Stimulated activated CD4-positive, alpha-beta T cell treated with anti-CD3 and anti-CD28 coated beads, Interleukin-2, amount 100 ng/mL, for 24 hours (primary cell): ENCODE measurements at places on chromosomes 4 and X.
A peak's percentile ranks its signal among the peaks of the same experiment; 100 is the strongest.

GRCh38 chr4:38857354-38858096 lies 908 bp upstream of the TLR6 start:
- DNase-seq = peak; percentile 49

- DNase-seq = no peak
Measured at GRCh38 chrX:9980927-9981326, 13.8 kb downstream of the CLDN34 start.

- DNase-seq = no peak
Measured at GRCh38 chrX:96372313-96373046, 312.2 kb upstream of the DIAPH2 start.

- DNase-seq = no peak
Measured at GRCh38 chr4:146255463-146255862, 41.1 kb downstream of the REELD1 start.

- DNase-seq = no peak
Measured at GRCh38 chr4:101125045-101125942, 222.0 kb downstream of the PPP3CA start.

- no peak for DNase-seq
Measured at GRCh38 chrX:47605024-47605423, 14.6 kb downstream of the SYN1 start.

- no peak for DNase-seq
Measured at GRCh38 chr4:148986951-148987350, 544.7 kb upstream of the NR3C2 start.

DNA sequence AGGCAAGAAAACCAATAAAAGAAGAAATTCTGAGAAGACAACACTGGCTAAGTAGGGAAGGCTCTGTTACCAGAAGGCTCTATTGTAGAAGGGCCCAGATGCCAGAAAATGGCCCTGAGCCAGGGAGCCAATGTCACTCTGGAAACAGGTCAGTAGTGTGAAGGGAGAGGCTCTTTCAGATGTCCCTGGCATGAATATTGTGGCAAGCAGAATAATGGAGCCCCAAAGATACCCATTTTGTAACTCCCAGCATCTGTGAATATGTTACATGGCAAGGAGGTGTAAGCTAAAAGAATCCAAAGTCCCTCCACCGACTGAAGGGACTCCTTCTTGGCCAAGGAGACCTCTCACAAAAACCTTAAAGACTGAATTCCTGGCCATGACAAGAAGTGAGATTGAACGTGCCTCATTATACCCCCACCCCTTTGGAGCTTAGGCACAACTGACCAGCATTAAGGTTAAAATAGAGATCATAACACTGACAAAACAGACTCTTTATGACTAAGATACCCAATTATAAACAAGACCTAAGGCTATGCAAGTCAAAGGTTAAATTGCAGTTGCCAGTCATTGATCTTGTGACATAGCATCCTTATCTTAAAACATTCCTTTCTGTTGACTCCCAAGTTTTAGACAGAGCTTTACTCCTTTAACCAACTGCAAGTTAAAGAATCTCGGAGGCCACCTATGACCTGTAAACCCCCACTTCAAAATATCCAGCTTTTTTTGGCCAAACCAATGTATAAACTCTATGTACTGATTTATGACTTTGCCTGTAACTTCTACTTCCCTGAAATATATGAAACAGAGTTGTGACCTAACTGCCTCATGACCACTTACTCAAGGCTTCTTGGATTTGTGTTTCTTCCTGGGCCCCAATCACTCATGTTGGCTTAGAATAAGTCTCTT lies 42.2 kb upstream of the SMIM10 start:
- DNase-seq = no peak
